Aorta (tissue), 5 donors: ENCODE measurements at places on chromosomes 7 and 10.
A peak's percentile ranks its signal among the peaks of the same experiment; 100 is the strongest.

DNA sequence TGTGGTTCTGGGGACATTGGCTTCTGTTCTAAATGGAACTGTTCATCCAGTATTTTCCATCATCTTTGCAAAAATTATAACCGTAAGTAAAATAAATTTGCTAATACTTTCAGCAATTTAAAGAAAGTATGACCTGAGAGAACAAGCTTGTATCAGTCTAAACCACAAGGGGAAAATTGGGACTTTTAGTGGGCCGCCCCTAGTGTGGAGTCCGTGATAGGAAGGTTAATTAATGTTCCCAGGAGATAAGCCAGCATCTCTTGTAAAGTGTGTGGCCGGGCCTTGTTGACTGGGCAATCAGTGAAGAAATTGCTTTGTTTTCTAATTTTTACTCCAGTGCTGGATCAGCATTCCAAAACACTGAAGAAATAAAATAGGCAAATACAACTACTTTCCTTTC is 83.0 kb downstream of the ABCB5 start:
- no peak for DNase-seq

GRCh38 chr7:38870147-38870546 is 38.8 kb downstream of the VPS41 start:
- no peak for DNase-seq

DNA sequence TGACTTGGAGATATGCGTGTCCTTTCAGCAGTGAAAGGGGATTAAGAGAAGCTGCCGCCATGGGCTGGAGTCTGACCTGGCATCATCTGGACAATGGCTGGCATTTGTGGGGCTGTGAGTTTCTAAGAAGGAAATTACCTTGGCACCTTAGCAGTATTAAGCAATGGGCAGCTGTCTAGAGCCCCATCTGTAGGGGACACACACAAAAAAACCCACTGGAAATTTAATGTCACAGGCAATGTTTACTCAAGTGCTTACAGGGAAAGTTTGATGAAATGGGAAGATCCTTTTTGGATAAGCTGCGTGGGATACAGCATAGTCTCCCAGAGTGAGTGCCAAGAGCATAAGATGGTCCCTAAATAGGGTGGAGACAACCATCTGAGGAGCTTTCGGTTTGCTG is 25.0 kb downstream of the ADRA2A start:
- peak; percentile 17 for DNase-seq

DNA sequence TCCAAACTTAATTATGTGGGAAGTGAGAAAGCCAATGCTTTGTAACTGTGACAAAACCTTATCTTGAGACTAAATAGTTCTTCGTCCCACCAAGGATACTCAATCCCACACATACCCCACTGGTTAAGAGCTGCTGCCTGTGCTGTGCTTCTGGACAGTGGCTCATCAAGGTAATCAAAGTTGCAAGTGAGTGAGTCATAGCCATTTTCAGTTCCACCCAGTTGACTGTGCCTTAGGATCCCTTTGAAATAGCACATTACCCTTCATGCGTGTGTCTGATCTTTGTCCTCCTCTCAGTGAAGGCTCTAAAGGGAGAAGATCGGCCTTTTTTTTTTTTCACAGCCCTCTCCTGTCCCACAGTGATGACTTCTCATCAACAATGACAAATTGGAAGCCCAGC is 706.0 kb upstream of the AUTS2 start:
- DNase-seq, result no peak

DNA sequence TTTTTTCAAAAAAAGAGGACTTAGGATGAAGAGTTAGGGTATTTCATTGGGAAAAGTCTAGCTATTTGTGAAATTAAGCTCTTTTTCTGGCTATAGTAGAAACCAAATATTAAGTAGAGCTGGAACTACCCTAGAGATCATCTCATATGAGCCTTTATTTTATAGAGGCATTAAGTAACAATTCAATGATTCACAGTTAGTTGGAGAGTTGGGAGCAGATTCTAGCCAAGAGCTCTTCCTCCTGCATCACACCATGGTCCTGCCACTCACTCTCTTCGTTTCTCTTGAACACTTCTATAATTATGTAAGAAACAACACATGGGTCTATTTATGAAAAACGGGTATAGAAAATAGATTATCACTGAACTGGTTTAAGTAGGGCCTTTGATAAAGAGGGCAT is 76.1 kb upstream of the ANK3 start:
- DNase-seq, result no peak

GRCh38 chr7:5380350-5381070 is 43.1 kb downstream of the TNRC18 start:
- DNase-seq, result no peak

- DNase-seq, result no peak
Measured at GRCh38 chr7:84226759-84227158, 32.2 kb upstream of the SEMA3A start.

- DNase-seq, result no peak
Measured at GRCh38 chr10:22437620-22438588, 92.6 kb downstream of the SPAG6 start.

- DNase-seq, result no peak
Measured at GRCh38 chr7:15686957-15687545, 568 bp upstream of the MEOX2 start.

DNA sequence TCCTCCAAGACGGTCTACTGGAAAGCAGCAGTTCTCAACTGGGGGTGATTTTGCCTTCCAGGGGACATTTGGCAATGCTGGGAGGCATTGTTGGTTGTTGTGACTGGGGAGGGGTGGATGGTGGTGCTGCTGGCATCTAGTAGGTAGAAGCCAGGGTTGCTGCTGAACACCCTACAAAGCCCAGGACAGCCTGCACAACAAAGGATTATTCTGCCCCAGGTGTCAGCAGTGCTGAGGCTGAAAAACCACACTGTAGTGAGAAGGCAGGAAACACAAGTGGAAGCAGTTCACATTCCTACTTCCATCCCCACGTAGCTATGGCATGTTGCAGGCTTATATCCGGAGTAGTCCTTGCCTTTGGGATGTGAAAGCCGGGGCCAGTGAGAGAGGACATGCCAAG is 86.9 kb downstream of the AOAH start:
- no peak for DNase-seq

DNA sequence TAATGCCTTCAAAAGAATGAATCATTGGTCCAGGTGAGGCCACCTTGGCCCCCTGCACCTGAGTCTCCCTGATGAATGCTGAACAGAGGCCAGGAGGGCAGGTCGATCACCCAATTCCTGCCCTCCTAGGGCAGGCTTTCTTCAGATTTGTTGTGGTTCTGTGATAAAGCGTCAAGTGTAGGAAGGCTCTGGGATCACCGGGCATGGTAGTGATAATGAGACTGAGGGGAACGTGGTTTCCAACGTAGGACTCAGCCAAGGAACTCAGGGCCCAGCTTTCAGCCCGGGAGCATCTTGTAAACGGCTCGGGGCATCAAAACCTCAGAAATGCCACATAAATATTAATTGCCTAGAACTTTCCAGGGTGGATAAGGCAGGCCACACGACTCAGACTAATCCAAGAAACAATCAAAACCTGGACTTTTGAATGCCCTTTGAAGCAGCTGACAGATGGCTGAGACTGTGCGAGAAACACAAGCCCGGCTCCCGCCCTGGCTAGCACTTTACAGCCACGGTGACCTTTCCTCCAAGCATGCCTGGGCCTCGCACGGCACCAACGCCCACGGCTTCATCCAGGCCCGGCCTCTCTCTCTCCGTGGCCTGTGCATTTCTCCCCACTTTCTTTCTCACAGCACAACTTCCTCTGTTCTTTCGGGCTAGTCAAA is 239.3 kb upstream of the GRB10 start:
- no peak for DNase-seq

GRCh38 chr10:72332423-72333111 is 22.2 kb downstream of the DNAJB12 start:
- no peak for DNase-seq

DNA sequence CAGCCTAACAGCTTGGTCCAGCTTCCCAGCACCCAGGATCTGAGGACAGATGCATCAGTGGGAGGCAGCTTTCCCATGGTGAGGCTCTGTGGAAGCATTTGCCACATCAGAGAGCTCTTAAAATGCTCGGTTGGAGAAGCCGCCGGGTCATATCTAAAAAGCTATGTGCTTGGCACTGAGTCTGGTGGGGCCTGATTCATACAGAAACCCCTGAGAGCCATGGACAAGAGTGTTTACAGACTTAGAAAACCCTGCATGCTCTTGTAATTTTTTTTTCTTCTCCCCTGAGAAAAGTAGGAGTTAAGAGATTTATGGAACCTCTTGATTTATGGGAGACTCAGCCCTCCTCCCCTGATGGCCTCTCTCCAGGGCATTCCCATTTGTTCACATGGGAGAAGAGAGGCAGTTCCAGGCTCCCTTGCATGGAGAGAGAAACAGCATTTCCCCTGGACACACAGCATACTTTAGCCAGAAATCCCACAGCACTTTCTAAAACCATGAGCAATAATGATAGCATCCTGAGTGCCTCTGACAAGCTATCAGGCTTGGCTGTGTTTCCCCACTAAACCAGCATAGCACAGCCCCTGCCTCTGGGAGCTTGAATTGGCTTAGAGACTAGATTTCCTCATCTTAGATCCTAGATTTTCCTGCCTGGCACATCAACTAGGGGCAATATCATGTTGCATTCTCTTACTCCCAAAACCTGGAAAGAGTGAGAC is 322.1 kb upstream of the AUTS2 start:
- DNase-seq, result no peak

DNA sequence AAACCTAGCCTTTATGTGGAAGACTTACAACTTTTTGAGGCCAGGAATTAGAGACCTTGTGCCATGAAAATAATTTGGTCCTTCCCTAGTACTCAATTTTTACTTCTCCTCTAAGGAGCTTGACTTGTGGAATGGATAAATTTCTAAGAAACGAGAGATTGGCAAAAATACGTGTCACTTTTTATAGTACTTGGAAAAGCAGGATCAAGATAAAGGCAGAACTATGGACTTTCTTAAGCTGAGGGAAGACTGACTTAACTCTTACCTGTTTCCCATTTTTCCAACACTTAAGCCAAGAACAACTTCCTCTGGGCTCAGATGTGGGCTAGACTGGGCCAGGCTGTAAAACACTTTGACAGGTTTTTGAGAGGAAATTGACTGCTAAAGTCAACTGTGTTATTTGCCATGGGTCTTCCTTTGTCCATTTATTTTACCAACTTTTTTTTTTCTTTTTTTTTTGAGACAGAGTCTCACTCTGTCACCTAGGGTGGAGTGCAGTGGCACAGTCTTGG is 2.0 kb upstream of the WBP1L start:
- no peak for DNase-seq

DNA sequence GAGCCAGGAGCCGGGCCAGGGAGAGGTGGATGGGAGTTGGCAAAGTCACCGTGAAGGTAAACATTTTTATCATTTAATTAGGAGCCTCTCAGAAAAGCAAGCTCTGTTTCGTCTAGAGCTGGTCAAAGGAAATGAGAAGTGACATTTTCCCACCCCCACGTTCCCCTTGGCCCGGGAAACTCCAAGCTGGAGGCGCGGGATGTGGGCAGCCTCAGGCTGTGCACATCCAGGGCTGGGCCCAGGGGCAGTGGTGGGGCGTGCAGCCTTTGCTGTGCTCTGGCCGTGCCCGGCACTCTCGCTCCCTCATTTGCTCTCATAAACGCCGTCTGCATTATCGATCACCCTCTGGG is 135.6 kb upstream of the RET start:
- no peak for DNase-seq

DNA sequence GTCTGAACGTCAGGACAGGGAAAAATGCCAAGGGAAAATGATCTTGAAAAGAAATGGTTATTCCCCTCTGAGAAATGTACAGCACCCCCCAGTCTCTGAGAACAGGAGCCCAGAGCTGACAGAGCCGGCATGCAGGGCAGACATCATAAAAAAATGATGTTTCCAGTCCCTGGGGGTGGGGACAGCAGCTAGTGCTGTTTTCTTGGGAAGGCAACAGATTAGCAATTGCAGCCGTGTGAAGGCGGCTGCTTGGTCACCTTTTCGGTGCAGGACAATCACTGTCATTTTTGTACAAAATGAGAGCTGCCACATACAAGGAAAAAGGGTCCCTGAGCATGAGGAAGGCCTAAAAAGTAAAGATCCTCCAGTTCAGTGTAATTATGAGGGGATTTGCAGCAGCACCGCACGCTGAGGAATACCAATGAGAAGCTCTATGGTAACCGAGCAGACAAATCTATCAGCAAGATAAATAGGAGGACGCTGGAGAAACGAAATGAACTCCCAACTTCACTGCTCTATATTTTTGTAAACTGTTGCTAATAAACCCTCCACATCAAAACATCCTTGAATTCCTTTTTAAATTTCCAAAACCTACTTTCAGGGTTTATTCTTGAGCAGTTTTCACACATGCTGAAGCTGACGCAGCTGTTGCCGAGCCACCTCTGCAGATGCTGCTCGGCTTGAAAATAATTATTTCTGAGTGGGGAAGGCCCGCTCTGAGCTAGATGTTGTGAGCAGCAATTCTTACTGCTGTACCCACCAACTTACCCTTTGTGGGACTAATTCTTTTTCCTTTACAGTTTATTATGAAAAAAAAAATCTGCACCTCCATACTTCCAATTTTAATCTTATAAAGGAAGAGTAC is 98.2 kb upstream of the NEBL start:
- no peak for DNase-seq

DNA sequence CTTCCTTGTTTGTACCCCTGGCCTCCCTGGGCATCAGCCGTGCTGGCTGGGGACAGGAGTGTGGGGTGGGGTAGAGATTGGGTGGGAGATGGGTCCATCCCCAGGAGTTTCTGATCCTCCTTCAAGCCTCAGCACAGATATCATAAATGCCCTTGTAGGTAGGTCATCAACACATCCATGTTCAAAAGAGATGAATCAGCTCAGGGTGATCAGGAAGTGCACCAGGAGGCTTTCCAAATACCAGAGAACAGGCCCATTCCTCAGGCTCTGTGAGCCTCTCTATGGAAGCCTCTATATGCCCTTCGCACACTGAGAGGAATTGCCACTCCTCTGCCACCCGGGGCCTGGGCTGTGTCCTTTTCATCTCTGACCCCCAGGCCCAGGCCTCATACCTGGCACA is 31.9 kb upstream of the ADCYAP1R1 start:
- no peak for DNase-seq

DNA sequence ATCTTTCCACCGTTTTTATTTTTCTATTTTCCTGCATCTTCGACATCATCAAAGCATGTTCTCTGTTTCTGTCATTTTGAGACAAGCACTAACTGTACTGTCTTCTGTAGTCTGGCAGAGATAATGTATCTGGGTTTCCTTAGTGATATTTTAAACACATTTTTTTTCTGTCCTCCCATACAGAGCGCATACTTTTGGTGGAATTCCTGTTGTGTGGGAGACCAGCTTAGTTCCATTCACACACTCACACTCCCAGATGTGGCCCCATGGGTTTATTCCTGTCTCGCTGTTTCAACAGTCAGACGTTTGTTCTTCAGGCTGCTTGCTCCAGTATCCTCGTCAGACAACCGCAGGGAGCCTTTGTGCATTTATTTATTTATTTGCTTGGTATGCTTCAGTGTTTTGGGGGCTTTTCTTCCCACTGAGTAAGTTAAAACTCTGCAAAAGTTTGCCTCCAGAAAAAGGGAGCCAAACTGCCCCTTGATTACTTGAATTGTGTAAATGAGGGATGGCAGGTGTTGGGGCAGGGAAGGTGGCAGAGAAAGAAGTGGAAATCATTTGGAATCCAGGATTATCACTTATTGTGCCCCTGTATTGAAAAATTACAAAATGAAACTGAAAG is 456.8 kb upstream of the KLF6 start:
- DNase-seq, result no peak
